ENCODE measurements at places on chromosomes 4 and X.
A peak's percentile ranks its signal among the peaks of the same experiment; 100 is the strongest.

DNA sequence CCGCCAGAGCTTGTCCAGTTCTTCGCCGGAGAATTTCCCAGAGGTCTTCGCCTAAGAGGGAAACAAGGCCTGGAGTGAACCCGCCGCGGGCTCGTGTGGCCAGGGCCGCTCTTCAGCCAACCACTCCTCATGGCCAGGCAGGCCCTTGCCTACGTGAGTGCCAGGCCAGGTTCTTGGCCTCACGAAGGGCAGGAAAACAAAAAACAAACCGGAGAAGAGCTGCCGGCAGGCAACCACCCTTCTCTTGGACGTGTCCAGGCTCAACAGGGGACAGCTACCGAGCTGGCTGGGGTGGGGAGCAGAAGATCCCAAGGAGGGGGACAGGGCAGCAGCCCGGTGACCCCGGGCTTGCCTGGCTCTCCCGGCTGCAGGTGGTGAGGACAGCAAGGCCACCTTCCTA is 13.3 kb downstream of the LRPAP1 start:
- no peak for DNase-seq

- DNase-seq, result no peak
Measured at GRCh38 chr4:140353786-140354185, 19.7 kb upstream of the SCOC start.

- DNase-seq, result no peak
Measured at GRCh38 chr4:40918330-40918729, 168.6 kb downstream of the NSUN7 start.

- DNase-seq, result no peak
Measured at GRCh38 chr4:185469580-185470154, 1.9 kb downstream of the CCDC110 start.

GRCh38 chr4:122152711-122153226 is 638 bp downstream of the BLTP1 start:
- peak; percentile 50 for DNase-seq

DNA sequence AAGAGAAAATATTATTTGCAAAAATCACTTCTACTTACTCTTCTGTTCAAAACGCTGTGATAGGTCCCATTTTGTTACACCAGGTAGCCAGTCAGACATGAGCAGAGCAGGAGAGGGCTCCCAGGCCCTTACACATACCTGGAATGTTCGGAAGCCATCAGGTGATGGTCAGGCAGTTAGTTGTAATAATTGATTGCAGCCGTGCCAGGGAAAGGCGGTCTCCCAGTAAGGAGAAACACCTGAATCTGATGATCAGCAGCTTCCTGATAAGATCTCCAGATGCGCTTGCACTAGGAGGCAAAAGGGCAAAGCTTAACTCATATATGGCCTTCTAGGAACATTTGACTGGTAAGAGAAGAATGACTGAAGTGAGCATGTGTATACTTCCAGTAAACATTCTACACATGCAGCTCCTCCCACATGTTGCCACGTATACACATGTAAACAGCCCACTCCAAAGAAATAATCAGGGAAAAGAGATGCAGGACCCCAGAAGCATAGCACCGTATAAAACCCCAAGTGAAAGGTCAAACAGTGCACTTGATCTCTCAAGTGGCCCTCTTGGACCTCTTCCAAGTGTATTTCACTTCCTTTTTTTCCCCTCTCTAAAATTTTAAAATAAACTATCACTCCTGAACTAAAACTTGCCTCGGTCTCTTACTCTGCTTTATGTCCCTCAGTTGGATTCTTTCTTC is 1338.0 kb downstream of the FSTL5 start:
- DNase-seq, result no peak

GRCh38 chr4:15238720-15239119 is 189.1 kb upstream of the C1QTNF7 start:
- peak; percentile 68 for DNase-seq

All from H7 (cell line).